Tibial nerve (tissue), 4 donors: ENCODE measurements at places on chromosomes 6 and 20.

- H3K4me1 ChIP-seq: no peaks in the 10 kb centered on the region
- DNase-seq: no peak
- H3K27me3 ChIP-seq: no peaks in the 10 kb centered on the region
- H3K27ac ChIP-seq: no peak overlapping the region
- H3K4me3 ChIP-seq: no peak overlapping the region
These were observed 144.4 kb downstream of the UBE3D start for GRCh38 chr6:82921258-82921657.

DNA sequence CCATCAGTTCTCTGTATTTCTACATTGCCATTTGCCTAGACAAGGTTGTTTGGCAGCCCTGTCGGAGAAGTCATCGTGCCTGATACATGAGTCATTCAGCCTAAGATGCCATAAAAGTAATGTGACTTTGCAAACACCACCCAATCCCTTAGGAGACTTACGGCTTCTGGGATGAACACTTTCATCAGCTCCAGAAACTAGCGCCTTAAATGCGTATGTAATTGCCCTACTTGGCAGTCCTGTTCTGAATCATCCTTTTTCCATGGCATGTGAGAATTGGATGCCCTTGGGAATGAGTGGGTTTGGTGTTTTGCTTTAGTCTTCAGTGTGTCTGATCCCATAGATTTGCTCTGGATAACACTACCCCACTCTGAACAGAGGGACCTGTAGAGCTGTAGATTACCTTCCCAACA is 158.5 kb downstream of the SASH1 start:
- H3K27ac ChIP-seq: peak overlapping the region; percentile 80
- no peak overlapping the region for H3K4me3 ChIP-seq
- H3K36me3 ChIP-seq: no peaks in the 10 kb centered on the region
- H3K27me3 ChIP-seq: no peaks in the 10 kb centered on the region
- no peaks in the 10 kb centered on the region for H3K4me1 ChIP-seq
- DNase-seq: peak; percentile 80

DNA sequence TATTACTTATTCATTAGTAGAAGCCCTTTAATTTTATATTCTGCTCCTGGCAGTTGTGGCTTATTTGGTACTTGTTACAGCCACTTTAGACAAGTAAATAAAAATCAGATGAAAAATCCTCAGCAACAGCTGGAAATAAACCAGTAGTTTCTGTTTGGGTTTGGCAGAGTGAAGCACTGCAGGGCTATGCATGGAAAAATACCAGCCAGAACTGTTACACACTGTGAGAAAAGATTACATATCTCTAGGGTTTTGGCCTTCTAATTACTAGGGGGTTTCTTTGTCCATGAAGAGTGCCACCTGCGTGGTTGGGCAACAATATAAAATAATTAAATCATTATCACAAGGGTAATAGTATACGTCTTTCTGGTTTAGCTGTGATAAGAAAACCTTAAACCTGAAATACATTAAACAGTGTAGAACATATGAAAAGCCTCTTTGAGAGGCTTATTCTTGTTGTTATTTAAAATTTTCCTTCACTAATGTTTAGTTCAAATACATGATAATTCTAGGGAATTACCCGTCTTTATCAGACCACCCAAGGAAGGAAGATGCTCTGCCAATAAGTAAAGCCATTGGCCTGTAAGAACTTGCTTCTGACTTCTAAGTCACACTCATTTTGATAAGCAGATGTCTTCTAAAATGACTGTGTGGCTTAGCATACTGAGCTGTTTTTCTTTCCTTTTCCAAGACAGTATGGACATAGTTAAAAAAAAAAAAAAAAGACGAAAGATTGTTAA is 320.0 kb upstream of the FLRT3 start:
- no peaks in the 10 kb centered on the region for H3K27me3 ChIP-seq
- no peak overlapping the region for H3K27ac ChIP-seq
- no peak overlapping the region for H3K4me3 ChIP-seq
- DNase-seq: no peak

- no peaks in the 10 kb centered on the region for H3K27me3 ChIP-seq
- H3K4me1 ChIP-seq: no peaks in the 10 kb centered on the region
- no peak for DNase-seq
- H3K36me3 ChIP-seq: no peaks in the 10 kb centered on the region
- H3K27ac ChIP-seq: no peak overlapping the region
These were observed 738.4 kb downstream of the DHX35 start for GRCh38 chr20:39700528-39700927.

DNA sequence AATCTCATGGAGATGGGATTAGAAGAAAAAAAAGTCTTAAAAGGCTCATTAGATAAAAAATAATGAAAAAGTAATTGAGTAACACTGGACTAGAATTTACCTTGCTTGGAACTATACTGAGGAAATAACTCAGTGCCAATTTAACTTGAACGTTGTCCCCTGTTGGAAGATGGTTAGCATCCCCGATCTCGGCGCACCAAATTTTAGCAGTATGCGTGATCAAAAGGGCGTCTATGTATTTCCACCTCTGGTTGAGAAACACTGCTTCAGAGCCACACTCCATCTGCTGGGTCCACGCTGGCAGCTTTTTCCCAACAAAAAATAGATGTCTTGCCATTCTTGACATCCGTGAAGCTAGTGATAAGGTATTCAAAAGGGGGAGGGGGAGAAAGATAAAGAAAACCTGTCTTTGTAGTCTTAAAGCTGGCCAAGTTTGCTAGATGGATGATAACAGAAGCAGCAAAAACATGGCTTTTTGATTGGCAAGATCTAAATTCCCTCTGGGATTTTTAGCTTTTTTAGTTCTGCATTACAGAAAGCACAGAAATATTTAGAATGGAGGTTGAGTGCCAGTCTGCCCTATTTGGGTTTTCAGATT is 6.4 kb downstream of the HINT3 start:
- H3K4me3 ChIP-seq: no peak overlapping the region
- DNase-seq: no peak
- H3K36me3 ChIP-seq: no peaks in the 10 kb centered on the region
- H3K4me1 ChIP-seq: no peaks in the 10 kb centered on the region
- no peaks in the 10 kb centered on the region for H3K27me3 ChIP-seq
- H3K27ac ChIP-seq: no peak overlapping the region

- no peaks in the 10 kb centered on the region for H3K27me3 ChIP-seq
- DNase-seq: no peak
- H3K27ac ChIP-seq: no peak overlapping the region
- no peak overlapping the region for H3K4me3 ChIP-seq
These were observed 23.1 kb upstream of the NEDD9 start for GRCh38 chr6:11255610-11256009.

DNA sequence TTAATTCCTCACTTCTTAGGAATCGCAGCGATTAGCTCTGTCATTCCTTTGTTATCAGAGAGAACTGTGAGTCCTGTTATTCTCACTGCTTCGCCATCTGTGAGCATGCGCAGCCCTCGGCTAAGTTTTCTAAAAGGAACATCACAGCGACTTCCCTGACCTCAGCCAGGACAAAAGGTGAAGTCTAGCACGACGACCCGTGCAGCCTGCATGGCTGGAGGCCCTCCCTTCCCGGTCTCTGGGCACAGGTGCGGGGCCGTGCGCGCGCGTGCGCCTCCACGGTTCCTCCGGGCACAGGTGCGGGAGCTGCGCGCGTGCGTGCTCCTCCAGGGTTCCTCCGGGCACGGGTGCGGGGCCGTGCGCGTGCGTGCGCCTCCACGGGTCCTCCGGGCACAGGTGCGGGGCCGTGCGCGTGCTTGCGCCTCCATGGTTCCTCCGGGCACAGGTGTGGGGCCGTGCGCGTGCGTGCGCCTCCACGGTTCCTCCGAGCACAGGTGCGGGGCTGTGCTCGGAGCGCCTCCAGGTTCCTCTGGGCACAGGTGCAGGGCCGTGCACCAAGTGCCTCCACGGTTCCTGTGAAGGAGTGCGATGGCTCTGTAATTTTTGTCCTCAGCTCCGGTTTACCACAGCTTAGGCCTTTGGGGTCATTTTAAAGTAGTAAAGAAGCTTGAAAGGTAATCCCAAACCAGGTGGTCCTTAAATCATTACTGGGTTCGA is 212.3 kb downstream of the ERMARD start:
- no peak for DNase-seq
- H3K27ac ChIP-seq: no peak overlapping the region
- no peak overlapping the region for H3K4me3 ChIP-seq
- no peaks in the 10 kb centered on the region for H3K27me3 ChIP-seq
- no peaks in the 10 kb centered on the region for H3K4me1 ChIP-seq

- no peaks in the 10 kb centered on the region for H3K4me1 ChIP-seq
- H3K27ac ChIP-seq: no peak overlapping the region
- no peak overlapping the region for H3K4me3 ChIP-seq
These were observed 5.8 kb upstream of the ZSCAN23 start for GRCh38 chr6:28449056-28449455.

DNA sequence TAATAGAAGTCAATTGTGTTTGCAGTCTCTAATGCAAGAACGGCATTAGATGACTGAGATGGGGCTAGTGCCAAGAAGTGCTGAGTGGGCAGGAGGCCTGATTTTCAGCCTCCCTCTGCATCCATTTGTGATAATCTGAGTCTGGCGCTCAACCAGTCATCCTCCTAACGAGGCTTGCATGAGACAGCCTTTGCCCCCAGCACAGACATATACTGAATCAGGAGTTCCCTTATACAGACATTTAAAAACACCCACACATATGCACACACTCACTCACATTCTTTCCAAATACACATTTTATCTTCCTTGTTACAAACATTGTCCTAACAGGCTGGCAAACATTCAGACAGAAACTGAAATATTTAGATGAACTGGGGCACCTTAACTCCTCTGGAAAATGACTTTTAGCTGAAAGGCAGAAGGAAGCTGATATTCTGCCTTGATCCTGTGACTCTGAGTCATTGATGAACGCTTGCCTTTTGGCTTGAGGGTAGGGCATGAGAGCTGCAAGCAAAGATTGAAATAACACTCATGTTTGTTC is 562.3 kb downstream of the DHX35 start:
- no peak overlapping the region for H3K27ac ChIP-seq
- no peaks in the 10 kb centered on the region for H3K36me3 ChIP-seq
- no peak overlapping the region for H3K4me3 ChIP-seq
- no peaks in the 10 kb centered on the region for H3K4me1 ChIP-seq
- no peak for DNase-seq

- no peak overlapping the region for H3K27ac ChIP-seq
- H3K36me3 ChIP-seq: no peaks in the 10 kb centered on the region
- no peak for DNase-seq
These were observed 143.2 kb downstream of the PTCHD4 start for GRCh38 chr6:47967843-47968242.

- no peaks in the 10 kb centered on the region for H3K27me3 ChIP-seq
- DNase-seq: no peak
- H3K27ac ChIP-seq: peak overlapping the region; percentile 13
- H3K4me1 ChIP-seq: peaks cover 3% of the 10 kb centered on the region
- H3K4me3 ChIP-seq: no peak overlapping the region
- H3K36me3 ChIP-seq: no peaks in the 10 kb centered on the region
These were observed 136.6 kb downstream of the BACH2 start for GRCh38 chr6:90160013-90160412.

- H3K36me3 ChIP-seq: no peaks in the 10 kb centered on the region
- DNase-seq: no peak
- H3K27ac ChIP-seq: no peak overlapping the region
These were observed 37.6 kb downstream of the HTR1B start for GRCh38 chr6:77425671-77426070.

DNA sequence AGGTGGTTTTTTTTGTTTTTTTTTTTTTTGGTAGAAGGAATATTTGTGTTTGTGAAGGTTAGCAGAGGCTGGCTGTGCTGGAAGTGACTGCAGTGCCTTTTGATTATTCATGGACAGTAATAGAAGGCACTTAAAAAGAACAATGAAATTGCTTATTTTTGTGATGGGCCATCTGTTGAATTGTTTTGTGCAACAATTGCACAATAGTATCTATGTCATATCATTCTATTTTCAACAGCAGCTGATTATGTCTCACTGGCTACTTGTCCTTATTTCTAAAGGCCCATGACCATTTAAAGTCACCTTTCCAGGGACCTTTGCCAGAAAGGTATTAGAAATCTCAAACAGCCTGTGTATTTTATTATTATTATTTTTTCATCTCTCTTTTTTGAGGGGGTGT is 70.6 kb downstream of the AFG1L start:
- H3K27ac ChIP-seq: no peak overlapping the region
- no peak for DNase-seq
- H3K27me3 ChIP-seq: no peaks in the 10 kb centered on the region
- H3K4me1 ChIP-seq: no peaks in the 10 kb centered on the region
- no peak overlapping the region for H3K4me3 ChIP-seq

DNA sequence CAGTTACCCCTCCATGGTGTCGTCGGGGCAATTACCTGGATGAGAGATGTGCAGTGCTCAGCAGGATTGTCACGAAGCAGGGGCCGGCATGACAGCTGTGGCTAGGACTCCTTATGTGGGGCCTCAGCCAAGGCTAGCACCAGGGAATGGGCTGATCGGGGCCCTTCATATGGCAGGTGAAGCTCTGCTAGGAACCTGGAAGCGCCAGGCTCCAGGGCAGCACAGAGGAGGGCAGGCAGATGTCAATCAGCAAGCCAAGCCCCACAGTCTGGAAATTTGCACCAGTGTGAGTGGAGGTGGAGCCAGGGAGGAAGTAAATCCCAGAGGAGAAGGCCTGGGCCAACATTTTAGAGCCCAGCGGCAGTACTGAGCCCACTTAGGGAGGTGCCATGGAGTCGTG is 21.2 kb downstream of the SYNDIG1 start:
- H3K36me3 ChIP-seq: no peaks in the 10 kb centered on the region
- no peak overlapping the region for H3K27ac ChIP-seq
- H3K4me1 ChIP-seq: no peaks in the 10 kb centered on the region
- no peaks in the 10 kb centered on the region for H3K27me3 ChIP-seq

DNA sequence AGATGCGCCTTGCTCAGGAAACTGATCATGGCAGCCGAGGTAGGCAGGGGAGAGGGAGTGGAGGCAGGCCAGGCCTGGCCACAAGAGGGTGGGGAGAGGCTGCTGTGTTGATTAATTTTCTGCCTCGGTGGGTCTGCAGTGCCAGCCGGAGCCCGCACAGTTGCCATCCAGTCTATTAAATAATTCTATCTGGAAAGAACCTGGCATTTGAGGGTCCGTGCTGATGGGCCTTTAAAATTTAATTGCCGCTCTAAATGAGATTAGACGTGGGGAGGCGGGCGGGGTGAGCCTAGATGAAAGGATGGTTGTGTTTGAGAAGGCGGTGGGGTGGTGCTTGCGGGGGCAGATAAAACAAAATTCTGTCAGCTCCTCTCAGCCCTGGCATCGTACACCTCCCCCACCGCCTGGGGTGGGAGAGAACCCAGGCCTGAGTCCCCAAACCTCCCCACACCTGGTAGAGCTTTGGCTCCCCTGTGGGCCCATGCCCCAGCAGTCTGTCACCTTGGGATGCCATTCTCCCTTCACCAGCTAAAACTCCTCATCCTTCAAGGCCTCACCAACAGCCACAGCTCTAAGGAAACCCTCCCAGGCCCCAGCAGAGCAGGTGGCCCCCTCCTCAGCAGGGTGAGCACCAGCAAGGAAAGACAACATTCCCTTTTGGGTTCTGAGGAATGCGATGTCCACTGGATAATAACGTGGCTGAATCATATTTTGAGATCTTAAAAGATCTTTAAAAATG is 167.3 kb downstream of the GRM4 start:
- H3K36me3 ChIP-seq: no peaks in the 10 kb centered on the region
- no peak overlapping the region for H3K4me3 ChIP-seq
- H3K27ac ChIP-seq: no peak overlapping the region
- no peak for DNase-seq
- H3K4me1 ChIP-seq: peaks cover 6% of the 10 kb centered on the region

- no peaks in the 10 kb centered on the region for H3K27me3 ChIP-seq
- H3K4me3 ChIP-seq: no peak overlapping the region
- no peaks in the 10 kb centered on the region for H3K36me3 ChIP-seq
- H3K27ac ChIP-seq: no peak overlapping the region
These were observed 124.0 kb upstream of the ECI2 start for GRCh38 chr6:4259391-4259790.

GRCh38 chr20:34251619-34252018 is 10.4 kb downstream of the ASIP start:
- H3K4me3 ChIP-seq: no peak overlapping the region
- no peak for DNase-seq
- no peaks in the 10 kb centered on the region for H3K36me3 ChIP-seq

- no peak for DNase-seq
- H3K4me3 ChIP-seq: no peak overlapping the region
- no peak overlapping the region for H3K27ac ChIP-seq
These were observed 45.8 kb upstream of the ARID1B start for GRCh38 chr6:156731396-156731795.
